ENCODE measurements at places on chromosomes 13 and 19.

DNA sequence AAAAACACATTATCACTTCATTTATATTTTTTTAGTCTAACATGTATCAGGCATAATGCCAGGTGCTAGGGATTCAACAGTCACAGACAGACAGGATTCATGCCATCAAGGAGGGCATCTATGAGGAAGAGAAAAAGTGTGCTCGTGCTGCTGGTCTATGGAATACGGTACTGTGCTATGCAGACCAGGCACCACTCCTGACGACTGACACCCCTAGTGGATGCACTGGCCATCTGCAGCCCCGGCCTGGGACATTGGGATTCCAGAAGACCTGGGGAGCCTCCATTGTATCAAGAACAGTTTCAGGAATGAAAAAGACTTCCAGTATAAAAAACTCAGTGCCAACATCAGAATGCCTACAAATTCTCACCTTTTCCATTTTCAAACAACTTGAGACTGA lies 94.0 kb downstream of the KLF12 start:
- DNase-seq, result peak; percentile 34

GRCh38 chr13:105579821-105580710 lies 955.4 kb downstream of the EFNB2 start:
- no peak for DNase-seq

GRCh38 chr13:89361909-89362308 lies 1690.7 kb downstream of the SLITRK5 start:
- DNase-seq, result peak; percentile 17

DNA sequence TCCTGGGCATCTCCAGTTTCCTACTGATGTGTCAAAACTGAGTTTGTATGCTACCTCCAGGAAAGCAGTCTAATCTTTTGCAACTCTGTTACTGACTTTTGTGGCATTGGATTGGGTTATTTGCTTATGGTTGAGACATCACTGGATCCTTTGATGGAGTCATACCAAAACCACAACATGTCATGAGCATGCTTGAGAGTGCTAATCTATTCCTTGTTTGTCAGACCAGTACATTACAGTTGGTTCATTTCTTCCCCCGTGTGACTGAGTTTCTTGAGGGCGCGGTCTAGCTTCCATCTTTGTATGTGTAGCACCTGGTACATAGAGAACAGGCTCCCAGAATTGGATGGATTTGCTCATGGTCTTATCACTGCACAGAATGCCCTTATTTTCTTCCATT lies 43.2 kb downstream of the SUGT1 start:
- DNase-seq, result peak; percentile 37

GRCh38 chr13:76848596-76848995 lies 37.6 kb downstream of the KCTD12 start:
- DNase-seq, result peak; percentile 70

GRCh38 chr19:38970664-38971532 lies 4.6 kb downstream of the FBXO17 start:
- no peak for DNase-seq

Data from cardiac fibroblast (primary cell).